ENCODE measurements at places on chromosomes 6 and 20. TPM values are rescaled to one million over a fixed set of nuclear protein-coding genes. Genes with fewer than 3 reads are reported as not detected.

The ZBTB46 gene
- total RNA-seq = 0.79 TPM

The TAP2 gene
- 27.5 TPM for total RNA-seq

The FAM217A gene
- not detected for total RNA-seq

The PAX1 gene
- 0.19 TPM for total RNA-seq

The DACT2 gene
- total RNA-seq = 2.8 TPM

DNA sequence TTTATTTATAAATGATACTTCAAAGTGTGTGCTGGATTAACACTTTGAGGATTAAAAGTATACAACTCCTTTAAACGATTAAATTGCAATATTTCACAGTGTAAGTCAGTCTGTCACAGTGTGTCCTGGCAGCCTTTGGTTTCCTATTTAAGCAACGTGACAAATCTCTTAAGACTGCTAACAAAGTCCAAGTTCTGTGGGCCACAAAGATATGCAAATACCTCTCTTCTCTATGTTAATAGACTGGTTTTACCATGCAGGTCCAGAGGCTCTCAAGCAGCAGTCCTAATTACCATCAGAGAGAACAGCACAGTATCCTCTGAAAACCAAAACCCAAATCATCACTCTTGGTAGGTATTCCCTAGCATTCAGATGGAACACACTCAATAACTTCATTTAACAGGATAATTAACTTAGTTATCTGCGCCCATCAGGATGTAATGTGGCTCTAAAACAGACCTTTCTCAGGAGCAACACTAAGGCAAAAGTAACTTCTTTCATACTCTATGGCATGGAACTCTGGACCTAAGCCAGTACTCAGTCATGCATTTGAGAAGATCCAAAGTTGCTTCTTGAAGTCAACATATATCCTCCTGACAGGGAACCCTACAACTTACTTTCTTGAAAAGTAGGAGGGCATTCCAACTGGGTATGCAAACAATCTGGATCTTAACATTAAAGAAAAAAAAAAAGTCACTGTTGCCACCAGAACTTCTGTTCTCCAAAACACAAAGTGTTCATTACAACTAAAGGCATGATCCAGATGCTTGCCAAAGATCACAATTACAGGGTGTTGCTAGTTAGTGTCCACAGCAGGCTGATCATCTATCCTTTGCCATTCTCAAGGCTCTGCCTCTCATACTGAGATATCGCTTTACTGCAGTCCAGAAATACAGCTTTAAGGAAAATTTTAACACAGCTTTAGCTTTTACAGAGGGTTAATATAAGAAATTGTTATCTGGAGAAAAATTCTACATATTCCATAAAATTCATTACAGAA is 53.2 kb downstream of the MAN1A1 start:
- no peak overlapping the region for H3K27ac ChIP-seq
- peaks cover 3% of the 10 kb centered on the region for H3K4me1 ChIP-seq
- H3K4me3 ChIP-seq = no peak overlapping the region
- peaks cover 5% of the 10 kb centered on the region for H3K36me3 ChIP-seq
- H3K27me3 ChIP-seq = no peaks in the 10 kb centered on the region

DNA sequence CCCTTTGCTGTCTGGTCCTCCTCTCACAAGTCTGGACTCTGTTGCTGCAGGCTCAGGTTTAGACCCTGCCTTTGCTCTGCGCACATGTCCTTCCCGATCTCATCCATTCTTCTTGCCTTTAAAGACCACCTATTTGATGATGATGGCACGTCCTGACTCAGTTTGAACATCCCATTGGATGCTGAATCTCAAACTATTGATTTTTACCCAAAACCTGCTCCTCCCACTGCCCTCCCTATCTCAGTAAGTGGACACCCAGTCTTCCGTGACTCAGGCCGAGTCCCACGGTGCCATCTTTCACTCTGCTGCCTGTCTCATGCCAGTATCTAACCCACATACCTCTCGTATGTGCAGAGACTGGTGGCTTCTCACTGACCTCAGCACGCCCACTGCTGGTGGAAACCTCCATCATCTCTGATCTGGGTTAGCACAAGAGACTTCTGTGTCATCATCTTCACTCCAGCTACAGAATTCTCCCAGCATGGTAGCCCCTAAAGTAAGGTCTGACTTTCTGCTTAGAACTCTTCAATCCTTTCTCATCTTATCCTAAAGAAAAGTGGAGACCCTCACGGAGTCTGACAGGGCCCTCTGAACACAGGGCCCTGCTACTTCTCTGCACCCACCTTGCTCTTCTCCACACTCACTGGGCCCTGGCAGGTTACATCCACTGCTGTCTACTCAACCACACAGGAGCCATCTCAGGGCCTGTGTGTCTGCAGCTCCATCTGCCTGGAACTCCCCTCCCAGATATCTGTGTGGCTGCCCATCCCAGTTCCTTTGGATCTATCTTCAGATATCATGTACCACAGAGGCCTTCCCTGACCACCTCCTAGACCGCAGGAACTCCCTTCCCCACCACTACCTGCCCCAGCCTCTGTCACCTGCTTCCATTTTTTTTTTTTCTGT is 387.1 kb upstream of the AGPAT4 start:
- no peak for DNase-seq
- H3K4me1 ChIP-seq = no peaks in the 10 kb centered on the region
- no peaks in the 10 kb centered on the region for H3K36me3 ChIP-seq
- no peak overlapping the region for H3K27ac ChIP-seq

- H3K36me3 ChIP-seq = peaks cover 17% of the 10 kb centered on the region
- no peaks in the 10 kb centered on the region for H3K27me3 ChIP-seq
- DNase-seq = no peak
- no peak overlapping the region for H3K4me3 ChIP-seq
- no peak overlapping the region for H3K27ac ChIP-seq
- no peaks in the 10 kb centered on the region for H3K4me1 ChIP-seq
Measured at GRCh38 chr6:116170358-116171057, 44.6 kb upstream of the COL10A1 start.

DNA sequence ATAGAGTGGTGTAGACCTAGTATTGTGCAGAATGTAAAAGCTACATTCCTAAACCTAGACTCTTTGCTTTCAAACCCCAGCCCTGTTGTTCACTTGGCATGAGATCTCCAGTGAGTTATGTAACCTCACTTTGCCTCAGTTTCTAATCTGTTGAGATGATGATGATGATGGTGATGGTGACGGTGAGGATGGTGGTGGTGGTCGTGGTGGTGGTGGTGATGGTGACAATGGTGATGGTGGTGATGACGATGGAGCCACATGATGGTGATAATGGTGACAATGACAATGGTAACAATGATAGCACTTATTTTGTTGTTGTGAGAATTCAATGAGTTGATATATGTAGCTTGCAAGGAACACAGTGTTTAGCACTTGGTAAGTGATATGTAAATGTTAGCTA is 80.3 kb downstream of the FAXC start:
- H3K27me3 ChIP-seq = no peaks in the 10 kb centered on the region
- H3K4me1 ChIP-seq = no peaks in the 10 kb centered on the region
- no peak overlapping the region for H3K4me3 ChIP-seq

DNA sequence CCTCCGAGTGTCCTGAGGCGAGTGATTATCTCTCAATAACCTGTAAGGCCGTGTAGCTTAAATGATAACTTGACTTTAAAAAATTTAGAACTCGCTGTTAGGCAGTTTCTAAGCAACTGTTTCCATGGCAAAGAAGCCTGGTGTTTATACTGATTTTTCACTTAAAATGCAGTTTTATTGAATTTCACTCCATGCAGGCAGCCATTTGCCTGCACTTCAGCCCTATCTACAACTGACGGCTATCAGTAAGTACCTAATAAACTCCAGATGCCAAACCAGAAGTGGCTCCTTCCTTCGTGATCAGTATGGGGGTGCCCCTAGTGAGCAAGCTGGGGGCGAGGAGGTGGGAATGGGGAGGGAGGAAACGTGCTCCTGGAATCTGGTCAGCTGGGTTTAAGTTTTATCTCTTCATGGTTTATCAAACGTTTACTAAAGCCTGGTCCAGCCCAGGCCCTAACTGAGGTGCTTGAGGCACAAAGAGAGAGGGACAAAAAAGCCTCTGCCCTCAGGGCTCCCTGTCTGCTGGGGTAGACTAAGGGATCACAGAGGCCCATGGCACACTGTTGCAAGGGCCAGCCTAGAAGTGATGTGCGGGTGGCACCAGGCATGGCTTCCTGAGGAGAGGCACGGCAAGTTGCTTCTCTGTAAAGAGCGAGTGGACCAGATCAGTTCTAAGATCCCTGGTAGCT is 45.5 kb downstream of the TTI1 start:
- no peaks in the 10 kb centered on the region for H3K27me3 ChIP-seq
- peak overlapping the region; percentile 49 for H3K27ac ChIP-seq
- peaks cover 33% of the 10 kb centered on the region for H3K4me1 ChIP-seq
- no peak for DNase-seq
- H3K36me3 ChIP-seq = no peaks in the 10 kb centered on the region

DNA sequence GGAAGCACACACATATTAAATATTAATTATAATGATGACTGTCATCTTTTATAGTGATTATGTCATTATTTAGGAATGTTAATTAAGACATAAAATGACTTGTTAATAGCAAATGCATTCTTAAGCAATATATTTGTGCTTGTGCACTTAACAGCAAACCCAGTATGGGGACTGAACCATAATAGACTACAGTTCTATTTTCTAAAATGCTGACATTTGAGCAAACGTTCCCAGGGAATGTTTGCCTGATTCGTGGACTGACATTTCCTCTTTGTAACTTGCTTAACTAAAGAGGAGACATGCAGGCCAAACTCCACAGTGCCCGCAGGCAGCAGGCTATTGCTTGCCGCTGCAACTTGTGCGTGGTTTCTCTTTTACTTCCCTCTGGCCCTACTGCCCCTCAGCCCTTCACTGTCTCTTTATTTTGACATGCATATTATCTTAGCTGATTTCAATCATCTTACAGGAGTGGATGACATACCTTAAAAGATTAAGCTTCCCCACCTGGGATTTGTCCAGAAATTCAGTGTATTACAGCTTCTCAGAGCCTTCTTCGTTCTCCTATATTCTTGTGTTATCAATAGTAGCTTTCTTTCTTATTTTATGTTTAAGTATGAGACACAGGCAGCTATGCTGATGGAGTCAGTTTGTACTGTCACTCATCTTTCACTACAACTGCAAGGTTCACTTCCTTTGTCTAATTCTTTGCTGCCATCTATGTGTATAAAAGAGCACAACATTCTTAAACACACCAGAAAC is 141.5 kb downstream of the GMDS start:
- H3K4me1 ChIP-seq = peaks cover 6% of the 10 kb centered on the region
- H3K4me3 ChIP-seq = no peak overlapping the region
- no peak for DNase-seq

Data from esophagus squamous epithelium (tissue), 5 donors.